Glutamatergic neuron (in vitro differentiated cells): ENCODE measurements at places on chromosomes 13 and 19. TPM values are rescaled to one million over a fixed set of nuclear protein-coding genes. Genes with fewer than 3 reads are reported as not detected.

MYO1F gene
- 0.10 TPM for total RNA-seq

FFAR1 gene
- not detected for total RNA-seq

PRTN3 gene
- not detected for total RNA-seq

DNA sequence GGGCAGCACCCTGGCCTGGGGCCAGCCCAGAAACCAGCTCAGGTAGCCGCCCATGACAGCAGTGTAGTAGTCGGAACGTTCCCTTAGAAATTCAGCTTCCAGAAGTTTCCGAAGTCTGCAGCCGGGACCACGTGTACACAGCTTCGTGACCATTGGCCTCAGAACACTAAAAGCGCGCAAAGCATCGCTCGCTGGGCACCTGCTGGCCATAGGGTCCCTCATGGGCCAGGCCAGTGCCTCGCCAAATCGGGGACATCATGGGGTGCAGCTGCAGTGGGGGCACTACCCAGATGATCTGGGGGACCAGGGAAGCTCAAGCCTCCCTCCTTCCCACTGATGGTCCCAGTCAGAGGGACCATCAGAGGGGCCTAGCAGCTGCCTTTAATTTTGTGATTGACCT is 384.5 kb downstream of the MTUS2 start:
- no peak for DNase-seq
- H3K4me1 ChIP-seq = no peaks in the 10 kb centered on the region
- H3K36me3 ChIP-seq = peaks cover 12% of the 10 kb centered on the region
- no peak overlapping the region for H3K27ac ChIP-seq

GRCh38 chr13:109425821-109426689 is 360.3 kb downstream of the IRS2 start:
- H3K27ac ChIP-seq = no peak overlapping the region
- H3K27me3 ChIP-seq = peaks cover 3% of the 10 kb centered on the region
- H3K4me3 ChIP-seq = no peak overlapping the region
- DNase-seq = no peak
- peaks cover 16% of the 10 kb centered on the region for H3K36me3 ChIP-seq

- no peaks in the 10 kb centered on the region for H3K4me1 ChIP-seq
- H3K27ac ChIP-seq = no peak overlapping the region
- H3K4me3 ChIP-seq = no peak overlapping the region
- peaks cover 5% of the 10 kb centered on the region for H3K36me3 ChIP-seq
- H3K27me3 ChIP-seq = peaks cover 4% of the 10 kb centered on the region
Measured at GRCh38 chr19:31535691-31536460, 186.6 kb upstream of the TSHZ3 start.

DNA sequence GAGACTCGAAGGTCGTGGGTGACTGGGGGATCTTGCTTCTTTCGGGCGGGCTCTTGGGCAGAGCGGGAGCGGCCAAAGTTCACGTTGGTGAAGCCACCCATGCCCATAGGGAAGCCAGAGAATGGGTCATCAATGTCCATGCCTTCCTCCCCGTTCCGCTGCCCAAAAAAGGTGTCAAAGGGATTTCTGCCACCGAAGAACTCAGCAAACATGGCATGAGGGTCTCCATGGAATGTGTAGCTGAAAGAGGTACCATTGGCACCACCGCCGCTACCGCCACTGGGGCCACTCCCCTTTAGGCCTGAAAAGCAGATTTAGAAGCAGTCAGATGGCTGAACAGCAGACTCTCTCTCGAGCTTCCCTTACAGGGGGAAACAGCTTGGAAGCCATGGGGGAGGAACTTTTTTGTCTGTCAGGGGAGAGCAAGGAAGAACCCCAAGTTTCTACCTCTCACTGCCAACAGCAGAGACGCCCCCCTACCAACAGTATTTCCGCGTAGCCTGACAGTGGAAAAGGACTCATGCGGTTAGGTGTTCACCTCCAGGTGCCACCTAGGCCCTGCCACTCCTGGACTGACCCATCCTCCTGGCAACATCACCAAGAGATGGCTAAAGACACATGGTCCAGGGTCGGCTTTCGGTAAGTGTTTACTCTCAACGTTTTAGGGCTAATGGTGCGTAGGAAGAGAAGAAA is 1.3 kb downstream of the DNAJB1 start:
- peak overlapping the region; percentile 84 for H3K4me3 ChIP-seq
- H3K27me3 ChIP-seq = peaks cover 6% of the 10 kb centered on the region
- H3K27ac ChIP-seq = peak overlapping the region; percentile 74
- no peak for DNase-seq
- peaks cover 10% of the 10 kb centered on the region for H3K36me3 ChIP-seq
- H3K4me1 ChIP-seq = peaks cover 25% of the 10 kb centered on the region

DNA sequence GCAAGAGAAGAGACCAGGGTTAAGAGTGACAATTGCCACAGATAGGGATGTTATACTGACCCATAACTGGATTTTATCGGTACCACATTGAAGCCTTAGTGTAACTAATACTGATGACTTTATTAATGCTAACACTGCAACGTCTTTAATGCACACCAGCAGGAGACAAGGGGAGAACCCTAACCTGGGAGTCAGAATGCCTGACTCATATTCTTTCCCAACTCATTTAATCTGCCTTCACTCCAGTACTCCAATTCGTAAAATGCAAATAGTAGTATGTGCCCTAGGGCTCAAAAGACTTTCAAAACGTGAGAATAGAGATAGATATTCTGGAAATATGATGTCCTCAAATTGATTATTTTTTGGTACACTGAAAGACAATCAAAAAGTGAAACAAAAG is 62.4 kb downstream of the GPC6 start:
- no peak overlapping the region for H3K27ac ChIP-seq
- peaks cover 13% of the 10 kb centered on the region for H3K4me1 ChIP-seq

DNA sequence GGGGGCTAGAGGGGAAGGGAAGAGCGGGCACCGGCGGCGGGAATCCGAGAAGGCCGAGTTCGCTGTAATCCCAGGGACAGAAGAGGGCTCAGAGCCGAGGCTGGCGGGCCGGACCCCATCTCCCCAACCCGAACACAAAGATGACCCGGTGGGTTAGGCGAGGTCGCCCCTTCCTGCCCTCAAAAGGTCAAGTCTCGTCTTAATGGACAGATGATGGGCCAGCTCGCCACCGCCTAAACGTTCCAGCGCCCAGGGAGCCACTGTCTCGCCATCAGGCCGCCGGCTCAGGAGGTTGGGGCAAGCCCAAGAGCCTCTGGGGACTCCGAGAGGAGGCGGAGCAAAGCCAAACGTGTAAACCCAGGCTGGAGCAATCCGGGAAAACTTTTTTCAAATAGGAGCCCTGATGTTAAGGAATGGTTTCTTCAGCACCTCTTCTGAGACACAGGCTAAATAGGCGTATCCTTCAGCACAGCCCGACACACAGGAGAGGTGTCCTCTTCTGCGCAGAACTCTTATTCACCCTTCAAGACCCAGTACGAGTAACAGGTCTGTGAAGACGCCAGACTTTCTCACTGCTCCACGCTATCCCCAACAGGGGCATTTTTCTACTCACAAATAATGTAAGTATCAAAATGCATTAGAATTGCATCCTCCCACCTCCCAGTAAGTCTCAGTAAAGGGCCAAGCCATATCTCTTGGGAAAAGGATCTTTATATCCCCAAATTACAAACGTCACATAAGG is 6.3 kb upstream of the POU4F1 start:
- H3K27me3 ChIP-seq = peaks cover 25% of the 10 kb centered on the region
- peaks cover 6% of the 10 kb centered on the region for H3K36me3 ChIP-seq
- peak; percentile 75 for DNase-seq
- peak overlapping the region; percentile 6 for H3K27ac ChIP-seq
- H3K4me1 ChIP-seq = peaks cover 46% of the 10 kb centered on the region

- H3K4me1 ChIP-seq = peaks cover 22% of the 10 kb centered on the region
- no peak overlapping the region for H3K27ac ChIP-seq
- DNase-seq = no peak
Measured at GRCh38 chr13:108225440-108225839, 7.2 kb downstream of the ABHD13 start.

DNA sequence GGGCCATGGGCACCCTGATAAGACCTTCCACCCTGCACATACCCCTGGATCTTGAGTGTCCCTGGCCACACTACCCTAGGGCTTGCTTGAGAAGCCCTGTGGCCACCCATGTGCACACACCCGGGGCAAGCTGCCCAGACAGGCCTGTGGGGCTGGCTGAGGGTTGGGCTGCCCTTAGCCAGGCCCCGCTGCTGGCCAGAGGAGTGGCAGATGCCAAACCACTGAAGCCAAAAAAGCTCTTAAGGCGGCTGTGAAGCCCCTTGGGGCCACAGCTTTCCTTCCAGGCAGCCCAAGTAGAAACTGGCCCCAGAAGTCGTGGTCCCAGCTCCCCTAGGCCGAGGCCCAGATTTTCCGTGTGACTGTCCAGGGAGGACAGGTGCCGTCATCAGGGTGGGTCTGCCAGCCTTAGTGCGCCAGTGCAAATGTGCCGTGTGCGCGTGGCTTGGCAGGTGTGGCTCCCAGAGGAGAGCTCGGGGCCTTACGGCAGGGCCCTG is 14.8 kb downstream of the CEBPG start:
- no peaks in the 10 kb centered on the region for H3K36me3 ChIP-seq
- DNase-seq = no peak
- no peak overlapping the region for H3K27ac ChIP-seq
- peaks cover 10% of the 10 kb centered on the region for H3K4me1 ChIP-seq
- no peak overlapping the region for H3K4me3 ChIP-seq

GRCh38 chr13:19089315-19089714 is 92.3 kb downstream of the TUBA3C start:
- H3K4me1 ChIP-seq = no peaks in the 10 kb centered on the region
- peaks cover 10% of the 10 kb centered on the region for H3K36me3 ChIP-seq
- DNase-seq = no peak
- H3K4me3 ChIP-seq = no peak overlapping the region
- no peak overlapping the region for H3K27ac ChIP-seq

DNA sequence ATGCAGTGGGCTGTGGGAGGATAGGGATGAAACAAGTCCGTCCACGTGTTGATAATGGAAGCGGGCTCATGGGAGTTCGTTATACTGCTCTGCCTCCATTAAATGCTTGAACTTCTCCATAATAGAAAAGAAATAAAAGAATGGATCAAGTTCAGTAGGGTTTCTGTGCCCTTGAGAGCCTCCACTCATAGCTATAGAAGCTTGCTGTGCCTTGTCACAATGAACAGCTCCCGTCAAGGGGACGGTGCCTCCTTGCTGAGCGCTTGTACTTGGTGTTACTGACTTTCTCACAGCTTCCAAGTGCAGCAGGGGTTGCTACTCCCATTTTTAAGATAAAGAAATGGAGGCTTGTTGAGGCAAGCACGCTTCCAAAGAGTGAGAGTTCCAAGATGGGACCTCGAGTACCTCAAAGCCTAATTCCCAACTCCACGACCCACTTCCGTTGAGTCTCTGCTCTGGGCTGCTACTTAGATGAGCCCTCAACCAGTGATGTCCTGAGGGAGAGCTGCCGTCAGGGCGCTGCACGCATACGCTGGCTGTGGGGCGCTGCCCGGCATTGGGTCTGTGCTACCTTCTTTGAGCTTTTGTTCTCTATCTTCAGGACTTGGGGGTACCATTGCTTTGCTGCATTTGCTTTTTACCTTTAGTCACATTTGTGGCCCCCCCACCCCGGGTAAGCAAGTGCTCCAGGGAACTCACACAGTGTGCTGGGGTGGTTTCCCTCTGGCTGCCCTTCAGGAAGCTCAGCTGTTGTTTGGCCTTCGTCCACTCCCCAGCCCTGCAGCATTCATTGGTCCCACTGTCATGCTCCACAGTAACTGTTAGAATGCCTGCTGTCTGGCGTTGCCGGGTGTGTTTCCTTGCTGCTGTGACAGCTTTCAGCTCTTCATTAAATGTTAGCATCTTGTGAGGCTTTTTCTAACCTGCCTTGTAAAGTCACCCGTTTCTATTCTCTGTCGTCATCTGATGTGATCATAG is 9.5 kb downstream of the SNRNP70 start:
- H3K4me1 ChIP-seq = peaks cover 15% of the 10 kb centered on the region
- DNase-seq = no peak
- peak overlapping the region; percentile 25 for H3K4me3 ChIP-seq
- H3K36me3 ChIP-seq = peaks cover 3% of the 10 kb centered on the region

GRCh38 chr13:66536746-66537145 is 693.4 kb downstream of the PCDH9 start:
- no peak overlapping the region for H3K27ac ChIP-seq
- H3K4me3 ChIP-seq = no peak overlapping the region
- no peaks in the 10 kb centered on the region for H3K36me3 ChIP-seq
- peaks cover 1% of the 10 kb centered on the region for H3K27me3 ChIP-seq
- peaks cover 7% of the 10 kb centered on the region for H3K4me1 ChIP-seq

- DNase-seq = no peak
- H3K4me1 ChIP-seq = peaks cover 4% of the 10 kb centered on the region
- H3K27ac ChIP-seq = no peak overlapping the region
- H3K4me3 ChIP-seq = no peak overlapping the region
- no peaks in the 10 kb centered on the region for H3K27me3 ChIP-seq
Measured at GRCh38 chr19:5172859-5173630, 167.6 kb downstream of the PTPRS start.
